ENCODE measurements at places on chromosomes 3 and 15.

DNA sequence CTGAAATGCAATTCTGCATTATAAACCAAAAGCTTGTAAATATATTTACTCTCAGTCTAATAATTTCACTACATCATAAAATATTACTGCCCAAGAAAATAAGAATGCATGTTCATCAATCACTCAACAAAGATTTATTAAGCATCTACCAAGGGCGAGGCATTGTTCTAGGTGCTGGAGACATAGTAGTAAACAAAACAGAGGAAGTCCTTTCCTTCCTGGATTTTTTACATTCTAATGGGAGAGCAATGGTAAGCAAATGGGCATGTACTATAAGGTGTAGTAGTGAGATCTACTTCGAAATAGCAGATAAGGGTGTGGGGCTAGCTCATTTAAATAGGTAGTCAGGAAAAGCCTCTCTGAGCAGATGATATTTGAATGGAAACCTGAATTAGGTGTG lies 10.8 kb upstream of the ZFYVE19 start:
- DNase-seq = no peak

GRCh38 chr3:149460117-149460516 lies 14.4 kb upstream of the TM4SF4 start:
- no peak for DNase-seq

- DNase-seq = no peak
These were observed 271.9 kb upstream of the TBL1XR1 start for GRCh38 chr3:177469216-177469615.

DNA sequence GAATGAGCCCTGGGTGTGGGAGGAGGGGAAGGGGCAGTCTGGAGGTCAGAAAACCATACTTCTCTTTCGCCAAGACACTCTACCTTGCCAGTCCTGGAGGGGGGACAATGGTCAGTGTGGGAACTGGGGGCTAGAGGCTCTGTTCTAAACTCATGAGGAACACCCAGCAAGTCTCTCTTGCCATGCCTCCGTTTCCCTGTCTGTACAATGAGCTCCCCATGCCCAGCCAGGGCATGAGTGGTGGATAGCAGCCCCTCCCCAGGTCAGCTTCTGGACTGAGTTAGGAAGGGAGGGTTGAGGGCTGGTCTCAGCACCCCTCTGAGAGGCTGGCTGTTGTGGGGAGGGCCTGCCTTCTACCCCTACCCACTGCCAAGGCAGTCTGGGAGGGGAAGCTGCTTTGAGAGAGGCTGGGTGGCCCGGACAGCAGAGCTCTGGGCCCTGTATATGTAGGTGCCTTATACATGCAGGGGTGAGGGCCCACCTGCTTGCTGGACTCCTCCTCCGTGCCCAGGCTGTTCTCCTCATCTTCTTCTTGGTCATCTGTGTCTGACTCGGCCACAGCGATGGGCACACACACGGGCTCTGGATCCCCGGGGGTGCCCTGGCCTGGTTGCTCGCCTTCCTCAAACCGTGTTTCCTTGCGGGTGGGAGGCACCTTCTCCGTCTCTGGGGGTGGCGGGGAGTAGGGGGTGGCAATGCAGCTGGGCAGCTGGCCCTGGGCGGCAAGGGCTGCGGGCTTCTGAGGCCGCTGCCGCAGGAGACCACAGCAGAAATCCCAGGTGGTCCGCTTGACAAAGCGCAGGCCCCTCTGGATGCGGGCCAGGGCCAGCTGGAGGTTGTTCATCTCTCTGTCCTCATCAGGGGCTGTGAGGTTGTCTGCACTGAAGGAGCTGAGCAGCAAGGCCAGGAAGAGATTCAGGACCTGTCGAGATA lies 68.8 kb downstream of the SCN5A start:
- DNase-seq = no peak

DNA sequence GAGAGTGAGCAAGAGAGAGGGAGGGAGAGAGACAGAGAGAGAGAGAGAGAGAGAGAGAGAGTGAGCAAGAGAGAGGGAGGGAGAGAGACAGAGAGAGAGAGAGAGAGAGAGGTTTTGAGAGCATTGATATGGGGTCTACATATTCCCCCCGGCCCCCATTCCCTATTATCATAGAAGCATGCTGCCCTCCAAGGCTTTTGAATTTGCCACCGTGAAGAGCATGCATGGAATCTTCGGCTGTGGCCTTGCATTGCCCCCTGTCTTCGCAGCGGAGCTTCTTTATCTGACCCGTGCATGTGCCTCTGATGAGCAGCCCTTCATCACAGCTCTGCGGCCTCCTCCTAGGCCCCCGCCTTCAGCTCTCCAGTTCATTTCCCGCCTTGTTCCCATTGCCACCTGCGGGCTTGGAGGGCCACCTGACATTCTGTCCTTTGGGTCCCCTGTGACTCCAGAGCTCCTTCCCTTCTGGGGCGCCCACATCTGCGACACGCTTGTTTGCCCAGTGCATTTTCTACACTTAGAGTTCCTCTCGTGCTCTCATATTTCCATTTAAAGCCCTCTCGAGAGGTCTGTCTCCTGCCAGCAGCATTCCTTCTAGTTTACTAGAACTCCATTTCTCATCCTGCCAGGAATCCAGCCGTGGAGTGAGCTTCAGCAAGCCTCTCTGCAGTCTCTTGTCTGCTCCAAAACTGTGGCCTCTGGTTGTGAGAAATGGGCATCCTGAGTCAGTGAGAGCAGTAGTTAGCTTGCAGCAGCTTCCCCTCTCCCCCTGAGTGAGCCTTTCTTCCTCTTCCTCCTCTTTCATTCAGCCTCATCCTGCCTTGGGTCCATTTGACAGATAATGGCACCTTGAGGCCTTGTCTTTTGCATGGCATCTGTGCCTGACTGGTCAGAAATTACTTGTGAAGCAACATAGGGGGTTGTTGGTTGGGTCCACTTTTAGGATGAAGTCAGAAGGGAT lies 25.3 kb downstream of the LPP start:
- DNase-seq = no peak

DNA sequence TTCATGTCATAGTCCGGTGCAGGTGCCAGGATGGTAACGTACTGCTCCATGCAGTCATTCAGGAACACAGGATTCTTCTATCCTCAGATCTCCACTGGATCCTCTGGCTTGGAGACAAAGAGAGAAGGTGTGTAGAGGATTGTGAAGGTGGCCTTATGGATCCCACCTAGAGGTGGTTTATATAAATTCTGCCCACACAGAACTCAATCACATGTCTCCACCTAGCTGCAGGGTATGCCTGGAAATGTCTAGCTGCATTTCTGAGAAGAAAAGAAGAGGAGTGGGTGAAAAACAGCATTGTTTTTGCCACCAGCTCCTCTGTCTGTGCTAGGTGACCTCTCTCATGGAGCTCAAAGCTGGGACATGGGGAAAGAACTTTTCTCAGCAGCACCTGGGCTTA lies 478.7 kb downstream of the PDCD6IP start:
- no peak for DNase-seq

- DNase-seq = no peak
These were observed 12.0 kb downstream of the TMEM266 start for GRCh38 chr15:76071806-76072205.

GRCh38 chr3:53478166-53478830 lies 16.1 kb upstream of the CACNA1D start:
- DNase-seq = no peak

GRCh38 chr3:93973131-93974126 lies at the start of gene PROS1:
PROS1 (minus strand) TSS chr3:93973896; CDS start chr3:93973749, 147 bp downstream.
- peak; percentile 56 for DNase-seq

DNA sequence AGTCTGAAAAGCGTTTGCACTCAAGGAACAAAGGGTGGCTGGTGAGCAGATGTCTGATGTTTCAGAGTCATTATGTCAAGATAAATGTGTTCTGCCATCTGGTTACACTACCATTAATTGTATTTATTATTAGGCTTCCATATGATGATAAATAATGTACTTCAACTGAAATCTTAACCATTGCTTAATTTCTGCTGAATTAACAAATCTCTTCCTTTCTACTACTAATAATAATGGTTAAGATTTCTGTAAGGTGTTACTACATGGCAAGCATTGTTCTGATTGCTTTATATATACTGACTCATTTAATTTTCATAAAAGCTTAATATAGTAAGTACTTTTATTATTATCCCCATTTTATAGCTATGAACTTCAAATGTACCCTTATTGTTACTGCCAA lies 68.4 kb upstream of the GALNT15 start:
- DNase-seq = no peak

GRCh38 chr15:96372554-96372953 lies 42.1 kb downstream of the NR2F2 start:
- DNase-seq = no peak

DNA sequence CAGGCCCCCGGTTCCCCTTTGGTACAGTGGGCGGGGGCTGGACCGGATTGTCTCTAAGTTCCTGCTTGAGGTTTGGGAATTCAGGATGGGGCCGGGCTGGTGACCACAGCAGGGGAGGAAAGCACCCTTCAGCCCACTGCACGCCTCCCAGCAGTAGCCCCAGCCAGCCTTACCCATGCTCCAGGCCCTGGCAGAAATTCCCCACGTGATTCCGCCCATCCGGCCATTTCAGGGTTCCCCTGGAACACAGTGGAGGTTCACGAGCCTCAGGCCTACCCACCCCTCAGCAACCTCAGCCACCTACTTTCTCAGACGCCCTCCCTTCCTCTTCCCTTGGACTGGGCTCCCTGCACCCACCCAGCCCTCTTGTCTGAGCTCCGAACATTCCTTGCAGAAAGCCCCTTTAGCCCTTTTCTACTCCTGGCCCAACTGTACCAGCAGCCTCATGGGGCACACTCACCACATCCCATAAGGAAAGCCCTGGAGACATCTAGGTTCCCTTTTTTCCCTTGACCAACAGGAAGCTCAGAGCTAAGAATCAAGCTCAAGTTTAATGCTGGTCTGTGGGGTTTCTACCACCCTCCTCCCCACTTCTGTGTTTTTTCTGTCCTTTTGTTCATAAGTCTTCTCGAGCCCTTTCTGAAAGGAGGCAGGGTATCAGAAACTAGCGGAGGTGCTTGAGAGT lies 11.5 kb downstream of the ALS2CL start:
- no peak for DNase-seq

DNA sequence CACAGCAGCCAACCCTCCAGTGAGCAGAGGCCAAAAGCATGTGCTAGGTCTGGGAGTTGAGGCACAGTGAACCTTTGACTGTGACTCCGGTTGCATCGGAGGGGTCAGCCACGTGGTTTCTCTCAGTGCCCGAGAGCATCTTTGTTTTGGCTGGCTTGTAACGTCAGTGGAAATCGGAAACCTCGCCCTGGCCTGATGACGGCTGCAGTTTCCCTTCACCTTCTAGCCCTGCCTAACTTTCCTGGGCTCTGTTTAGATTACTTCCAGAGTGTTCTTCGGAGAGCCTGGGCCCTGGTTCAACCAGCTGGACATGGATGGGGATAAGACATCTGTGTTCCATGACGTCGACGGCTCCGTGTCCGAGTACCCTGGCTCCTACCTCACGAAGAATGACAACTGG lies 56.6 kb downstream of the MESD start:
- no peak for DNase-seq
